Thoracic aorta (tissue), 2 donors: ENCODE measurements at places on chromosomes 7 and 10. TPM values are rescaled to one million over a fixed set of nuclear protein-coding genes. Genes with fewer than 3 reads are reported as not detected.

Gene ANXA8
- not detected for total RNA-seq

DNA sequence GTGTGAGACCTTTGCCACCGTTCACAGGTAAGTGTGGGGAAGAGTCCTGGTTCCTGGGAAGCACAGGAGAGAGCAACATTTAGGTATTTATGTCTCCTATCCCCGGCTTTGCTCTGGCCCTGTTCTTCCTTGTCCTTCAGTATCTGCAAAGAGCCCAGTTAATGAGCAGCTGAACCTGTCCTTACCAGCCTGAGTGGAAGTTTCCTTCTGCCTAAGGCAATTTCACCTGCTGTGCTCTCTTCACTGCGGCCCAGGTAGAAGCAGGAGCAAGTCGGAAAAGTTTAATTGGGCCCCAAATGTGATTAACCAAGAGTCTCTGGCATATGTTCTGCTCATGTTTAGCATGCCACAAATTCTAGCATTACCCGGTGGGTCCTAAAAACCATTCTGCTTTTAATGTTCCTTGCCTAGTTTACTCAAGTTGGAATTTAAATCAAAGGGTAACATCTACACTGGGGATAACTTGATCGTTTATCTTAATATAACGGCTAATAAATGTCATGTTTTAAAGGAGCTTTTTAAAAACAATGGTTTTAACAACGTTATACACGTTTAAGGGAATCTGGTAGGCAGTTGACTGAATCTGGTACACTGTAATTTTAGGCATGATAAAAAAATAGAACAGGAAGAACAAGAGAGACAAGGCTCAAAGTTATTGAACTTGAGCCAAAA lies 817.1 kb downstream of the TYW1 start:
- H3K27ac ChIP-seq, result no peak overlapping the region
- H3K4me1 ChIP-seq, result no peaks in the 10 kb centered on the region
- no peaks in the 10 kb centered on the region for H3K27me3 ChIP-seq
- DNase-seq, result no peak
- H3K4me3 ChIP-seq, result no peak overlapping the region

DNA sequence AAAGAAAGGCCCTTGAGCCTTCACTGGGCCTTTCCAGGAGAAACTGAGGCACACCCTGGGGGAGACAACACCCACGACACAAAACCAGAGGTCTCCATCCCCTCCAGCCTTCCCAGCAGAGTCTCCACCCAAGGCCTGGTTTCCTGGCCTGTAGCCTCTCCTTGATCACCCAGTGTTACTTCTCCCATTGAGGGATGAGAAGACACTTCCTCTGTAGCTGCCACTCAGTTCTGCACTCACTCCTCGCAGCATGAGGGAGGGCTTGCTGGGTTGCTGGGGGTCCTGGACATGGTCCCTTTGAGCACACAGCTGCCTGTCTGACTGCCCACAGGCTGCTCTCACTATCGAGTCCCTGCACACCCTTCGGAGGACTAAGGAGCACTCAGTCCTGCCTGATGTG lies 438.1 kb upstream of the FOXK1 start:
- no peak overlapping the region for H3K27ac ChIP-seq
- H3K27me3 ChIP-seq, result no peaks in the 10 kb centered on the region
- H3K4me1 ChIP-seq, result no peaks in the 10 kb centered on the region
- no peak overlapping the region for H3K4me3 ChIP-seq
- no peaks in the 10 kb centered on the region for H3K36me3 ChIP-seq

DNA sequence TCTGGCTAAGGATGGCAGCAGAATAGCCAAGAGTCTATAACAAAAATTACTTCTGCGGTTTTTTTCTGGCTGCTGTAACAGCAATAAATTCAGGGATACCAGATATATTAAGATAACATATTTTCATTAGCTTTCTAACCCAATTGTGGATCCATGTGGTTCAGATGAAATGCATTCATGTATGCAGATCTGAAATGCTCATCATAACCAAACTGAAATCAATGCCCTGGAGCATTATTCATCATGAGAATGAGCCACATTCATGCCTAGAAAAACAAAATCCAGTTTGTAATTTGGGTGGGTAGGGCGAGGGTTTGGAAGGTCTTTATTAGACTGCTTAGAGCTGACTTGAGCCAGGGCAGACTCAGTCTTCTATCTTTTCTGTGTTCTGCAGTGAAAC lies 69.8 kb upstream of the SEMA3A start:
- no peak overlapping the region for H3K27ac ChIP-seq
- H3K4me1 ChIP-seq, result no peaks in the 10 kb centered on the region
- H3K4me3 ChIP-seq, result no peak overlapping the region
- no peaks in the 10 kb centered on the region for H3K36me3 ChIP-seq
- no peak for DNase-seq

DNA sequence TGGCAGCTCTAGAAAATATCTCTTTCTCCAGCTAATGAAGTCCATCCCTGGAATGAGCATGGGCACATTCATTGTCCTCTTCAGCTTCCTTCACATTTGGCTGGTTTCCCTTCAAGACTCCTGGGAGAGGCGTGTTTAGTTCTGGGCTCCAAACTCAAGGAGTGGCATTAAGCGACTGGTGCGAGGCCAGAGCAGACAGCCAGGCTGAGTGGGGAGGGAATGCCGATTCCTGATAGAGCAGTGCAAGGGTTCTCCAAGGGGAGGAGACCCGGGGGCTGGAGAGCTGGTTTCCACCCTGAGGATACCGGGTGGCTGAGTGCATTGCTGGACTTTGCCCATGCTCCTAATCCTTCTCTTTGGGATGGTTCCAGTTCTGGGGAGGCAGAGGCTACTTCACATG lies 372.1 kb downstream of the RPS24 start:
- peaks cover 46% of the 10 kb centered on the region for H3K4me1 ChIP-seq
- no peaks in the 10 kb centered on the region for H3K36me3 ChIP-seq
- H3K27ac ChIP-seq, result no peak overlapping the region
- no peak for DNase-seq

Gene ABCF2
- 25.3 TPM for total RNA-seq

GRCh38 chr7:39696631-39697030 lies 73.3 kb downstream of the RALA start:
- no peak for DNase-seq
- peaks cover 9% of the 10 kb centered on the region for H3K36me3 ChIP-seq
- H3K27me3 ChIP-seq, result no peaks in the 10 kb centered on the region
- H3K4me1 ChIP-seq, result no peaks in the 10 kb centered on the region

DNA sequence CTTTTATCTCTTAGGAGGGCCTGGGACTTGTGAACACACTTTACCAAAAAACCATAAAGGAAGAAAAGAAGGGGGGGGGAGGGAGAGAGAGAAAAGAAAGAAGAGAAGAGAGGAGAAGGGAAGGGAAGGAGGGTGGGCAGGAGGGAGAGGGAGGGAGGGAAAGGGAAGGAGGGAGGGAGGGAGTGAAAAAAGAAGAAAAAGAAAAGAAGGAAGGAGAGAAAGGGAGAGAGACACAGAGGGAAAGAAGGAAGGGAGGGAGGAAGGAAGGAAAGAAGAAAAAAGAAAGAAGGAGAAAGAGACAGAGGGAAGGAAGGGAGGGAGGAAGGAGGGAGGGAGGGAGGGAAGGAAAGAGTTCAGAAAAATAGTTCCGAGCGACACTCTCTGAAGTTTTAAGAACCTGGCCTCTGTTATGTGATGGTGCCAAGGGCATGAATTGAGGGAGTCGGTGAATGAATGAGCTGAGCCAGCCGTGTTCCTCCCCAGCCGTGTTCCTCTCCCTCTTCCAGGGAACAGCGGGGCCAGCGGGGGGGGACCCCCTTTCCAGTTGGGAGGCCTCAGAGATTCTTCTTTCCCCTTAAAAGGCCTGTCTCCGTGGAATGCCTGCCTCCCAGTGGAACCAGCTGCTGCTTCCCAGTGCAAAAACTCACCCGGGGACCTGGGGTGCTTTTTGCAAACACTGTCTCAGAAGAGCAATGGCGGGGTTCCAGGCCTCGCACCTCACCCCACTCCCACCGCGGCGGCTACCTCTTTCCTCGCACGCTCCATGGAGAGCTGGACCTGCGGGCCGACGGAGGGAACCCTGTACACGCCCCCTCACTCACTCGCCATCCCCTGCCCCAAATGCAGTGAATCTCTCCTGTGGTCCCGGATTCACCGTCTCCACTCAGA lies 84.1 kb downstream of the FOXL3 start:
- H3K27ac ChIP-seq, result no peak overlapping the region
- H3K4me1 ChIP-seq, result no peaks in the 10 kb centered on the region
- H3K36me3 ChIP-seq, result no peaks in the 10 kb centered on the region
- no peaks in the 10 kb centered on the region for H3K27me3 ChIP-seq
- DNase-seq, result no peak

DNA sequence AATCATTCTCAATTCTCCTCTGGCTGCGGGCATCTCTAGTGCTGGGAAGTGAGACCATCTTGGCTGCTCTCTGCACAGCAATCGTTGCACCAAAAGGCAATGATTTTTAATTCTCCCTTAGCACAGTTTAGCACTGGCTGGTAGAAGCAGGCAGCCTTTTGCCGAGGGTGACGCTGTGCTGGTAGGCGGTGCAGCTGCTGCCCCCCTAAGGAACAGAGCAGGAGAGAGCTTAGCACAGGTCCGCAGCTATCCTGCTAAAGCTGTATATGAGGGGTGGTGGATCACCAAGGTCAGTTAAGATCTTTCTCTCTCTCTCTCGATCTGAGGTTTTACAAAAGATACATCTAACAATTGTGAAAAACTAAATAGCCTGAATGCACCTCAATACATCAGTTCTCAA lies 390.1 kb downstream of the GATA3 start:
- H3K4me1 ChIP-seq, result no peaks in the 10 kb centered on the region
- H3K27ac ChIP-seq, result no peak overlapping the region
- no peak overlapping the region for H3K4me3 ChIP-seq
- peaks cover 3% of the 10 kb centered on the region for H3K27me3 ChIP-seq

DNA sequence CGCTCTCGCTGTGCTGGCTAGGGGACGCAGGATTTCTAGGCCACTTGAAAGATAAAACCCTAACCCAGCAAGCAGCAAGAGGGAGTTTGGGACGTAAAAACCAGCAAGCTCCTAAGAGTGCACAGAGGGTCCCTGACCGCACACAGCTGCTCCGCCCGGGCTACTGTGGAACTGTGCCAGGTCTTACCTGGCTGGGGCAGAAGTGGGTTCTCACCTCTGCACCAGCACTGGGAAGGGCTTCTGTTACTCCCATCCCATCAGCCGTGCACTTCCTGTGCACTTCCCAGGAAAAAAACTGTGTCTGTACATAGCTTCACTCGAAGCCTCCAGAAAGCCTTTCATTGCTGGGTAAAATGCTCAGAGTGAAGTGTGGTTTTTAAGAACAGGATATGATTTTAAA lies 45.9 kb upstream of the PTF1A start:
- H3K27ac ChIP-seq, result no peak overlapping the region
- no peaks in the 10 kb centered on the region for H3K27me3 ChIP-seq
- H3K4me3 ChIP-seq, result no peak overlapping the region
- H3K36me3 ChIP-seq, result no peaks in the 10 kb centered on the region

Gene CYP2C19
- total RNA-seq, result not detected

DNA sequence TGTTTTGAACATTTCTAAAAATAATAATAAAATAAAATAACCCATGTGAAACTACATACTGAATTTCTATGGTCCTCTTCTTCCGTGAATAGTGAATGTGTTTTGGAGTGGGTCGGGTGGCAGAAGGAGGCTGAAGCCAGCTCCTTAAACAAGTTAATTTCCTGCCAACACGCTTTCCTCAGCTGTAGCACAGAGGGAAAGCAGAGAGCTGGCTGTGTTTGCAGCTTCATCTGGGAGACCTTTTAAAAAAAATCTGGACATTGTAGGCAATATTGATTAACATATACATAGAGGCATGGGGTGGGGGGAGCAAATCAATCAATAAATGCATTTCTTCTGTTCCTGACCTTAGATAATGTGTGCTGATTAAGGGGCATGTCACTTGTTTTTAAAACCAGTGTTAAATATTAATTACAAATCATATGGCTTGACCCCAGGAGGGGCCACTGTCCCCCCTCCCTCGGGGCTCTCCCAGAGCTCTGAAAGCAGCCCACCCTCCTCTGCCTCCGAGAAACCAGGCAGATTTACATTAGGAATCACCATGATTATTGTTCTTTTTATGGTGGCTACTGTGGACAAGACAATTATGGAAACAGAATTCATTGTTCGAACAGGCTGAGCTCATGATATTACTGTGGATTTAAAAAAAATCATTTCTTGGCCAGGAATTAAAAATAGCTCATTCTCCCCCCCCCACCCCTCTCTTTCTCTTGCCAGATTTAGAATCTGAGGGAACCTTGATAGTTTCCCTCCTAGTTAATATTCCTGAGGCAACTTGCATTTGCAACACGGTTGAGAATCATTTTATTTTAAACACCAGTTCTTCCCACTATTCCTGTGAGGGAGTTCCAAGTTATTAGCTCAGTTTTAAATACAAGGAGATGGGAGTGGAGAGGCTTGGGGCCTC lies 100.5 kb upstream of the CARD11 start:
- H3K27me3 ChIP-seq, result no peaks in the 10 kb centered on the region
- H3K36me3 ChIP-seq, result no peaks in the 10 kb centered on the region
- no peak overlapping the region for H3K27ac ChIP-seq
- no peak overlapping the region for H3K4me3 ChIP-seq
- peaks cover 7% of the 10 kb centered on the region for H3K4me1 ChIP-seq
